ENCODE measurements at places on chromosomes 12 and 14.

GRCh38 chr14:95765051-95765450, 51.1 kb upstream of the TCL1A start:
- DNase-seq = no peak

DNA sequence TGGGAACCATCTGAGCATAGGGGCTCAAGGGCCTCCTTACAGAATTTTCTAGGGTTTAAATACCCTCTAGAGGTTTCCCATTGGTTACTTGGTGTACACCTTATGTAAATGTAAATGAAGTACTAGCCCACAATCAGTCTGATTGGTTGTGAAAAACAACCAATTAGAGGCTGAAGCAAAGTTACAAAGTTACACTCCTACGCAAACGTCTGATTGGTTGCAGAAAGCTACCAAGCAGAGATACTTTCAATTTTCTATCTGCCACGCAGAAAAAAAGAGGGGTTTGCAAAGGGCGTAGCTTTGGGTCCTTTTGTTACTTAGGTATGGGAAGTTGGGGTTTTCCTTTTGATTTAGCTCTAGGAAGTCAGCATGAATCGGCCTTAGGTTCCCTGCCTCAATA, 1.8 kb upstream of the TMEM19 start:
- DNase-seq = no peak

DNA sequence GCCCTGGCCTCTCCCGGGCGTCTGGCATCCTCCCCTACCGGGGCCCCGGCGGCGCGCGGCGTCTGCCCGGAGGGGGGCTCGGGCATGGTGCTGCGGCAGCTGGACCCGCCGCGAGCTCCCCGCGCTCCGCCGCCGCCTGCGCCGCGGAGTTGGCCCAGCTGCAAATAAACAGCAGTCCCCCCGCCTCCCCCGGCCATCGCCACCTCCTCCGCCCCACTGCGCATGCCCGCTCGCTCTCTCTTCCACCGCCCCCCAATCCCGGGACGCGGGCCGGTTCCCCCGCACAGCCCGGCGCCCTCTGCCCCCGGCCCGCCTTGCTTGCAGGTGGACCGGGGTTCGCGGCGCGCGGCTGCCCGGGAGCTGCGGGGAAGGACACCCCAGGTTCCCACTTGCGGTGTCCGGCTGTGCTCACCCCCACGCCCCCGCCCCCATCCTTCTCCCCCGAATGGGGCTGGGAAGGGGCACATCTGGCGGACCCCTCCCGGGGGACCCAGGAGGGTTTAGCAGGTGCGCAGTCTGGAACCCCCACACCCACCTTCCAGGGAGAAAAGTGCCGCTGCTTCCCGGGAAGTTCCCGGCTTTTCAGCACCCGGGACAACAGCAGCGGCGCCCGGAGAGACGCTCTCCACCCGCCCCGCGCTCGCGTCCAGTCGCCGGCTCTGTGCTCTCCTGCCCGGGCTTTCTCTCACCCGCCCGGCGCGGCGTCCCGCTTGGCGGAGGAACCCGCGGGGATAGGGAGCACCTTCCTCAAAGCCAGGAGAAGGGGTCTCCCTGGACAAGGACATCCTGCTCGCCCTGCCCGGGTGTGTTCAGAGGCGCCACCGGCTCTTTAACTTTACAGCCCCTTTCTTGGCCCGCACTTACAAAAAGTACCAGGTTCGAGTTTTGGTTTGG, at the start of gene TMTC1:
TSS of gene TMTC1 (minus strand) at position 170 of the 894 bp plus-strand sequence. CDS start 191 bp downstream, outside the sequence.
- no peak for DNase-seq

DNA sequence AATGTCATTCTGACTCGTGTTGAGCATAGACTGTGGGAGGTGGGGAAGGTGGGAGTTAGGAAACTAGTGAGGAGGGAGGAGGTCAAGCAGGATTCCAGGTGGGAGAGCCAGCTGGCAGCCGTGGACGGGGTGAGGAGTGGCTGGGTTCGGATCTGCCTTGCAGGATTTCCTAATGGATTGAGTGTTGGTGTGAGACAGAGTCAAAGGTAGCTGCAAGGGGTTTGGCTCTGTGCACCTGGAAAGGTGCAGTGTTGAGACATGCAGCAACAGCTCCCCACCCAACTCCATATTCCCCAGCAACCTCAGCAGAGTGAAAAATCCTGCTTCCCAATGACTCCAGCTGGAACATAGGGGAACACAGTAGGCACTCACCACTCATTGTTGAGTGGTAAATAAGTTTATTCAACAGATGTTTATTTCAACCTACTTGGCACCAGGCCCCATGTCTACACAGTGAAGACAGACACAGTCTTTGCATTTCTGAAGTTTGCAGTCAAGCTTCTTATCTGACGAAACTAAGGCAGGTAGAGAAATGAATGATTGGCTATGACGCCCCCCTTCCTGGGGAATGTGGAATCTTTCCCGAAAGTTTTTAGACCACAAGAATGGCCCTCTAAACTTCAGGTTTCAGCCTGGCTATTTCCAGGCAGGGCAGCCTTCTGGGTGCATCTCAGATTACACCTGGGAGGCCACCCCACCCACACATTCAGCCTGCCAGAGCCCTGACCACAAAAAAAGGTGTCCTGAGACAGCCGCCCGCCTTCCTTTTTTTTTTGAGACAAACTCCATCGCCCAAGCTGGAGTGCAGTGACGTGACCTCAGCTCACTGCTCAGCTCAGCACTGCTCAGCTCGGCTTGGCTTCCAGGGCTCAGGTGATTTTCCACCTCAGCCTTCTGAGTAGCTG, 37.9 kb upstream of the PLEKHG6 start:
- DNase-seq = no peak

DNA sequence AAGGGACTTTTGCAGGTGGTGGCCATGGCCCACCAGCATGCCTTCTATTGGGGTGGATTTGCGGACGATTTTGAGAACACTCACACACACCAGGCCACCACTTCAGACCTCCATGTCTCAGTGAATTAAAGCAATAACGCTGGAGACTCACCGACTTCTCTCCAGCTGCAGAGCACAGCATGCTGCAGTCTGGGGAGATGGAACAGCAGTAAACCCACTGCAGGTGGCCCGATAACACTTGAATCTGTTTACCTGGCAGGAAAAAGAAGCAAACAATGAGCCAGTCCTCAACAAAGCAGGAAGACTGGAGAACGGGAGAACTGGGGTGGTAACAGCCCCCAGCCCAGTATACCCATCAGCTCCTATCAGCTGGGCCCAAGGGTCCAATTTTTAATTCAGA, 21.6 kb downstream of the RFC5 start:
- DNase-seq = no peak

DNA sequence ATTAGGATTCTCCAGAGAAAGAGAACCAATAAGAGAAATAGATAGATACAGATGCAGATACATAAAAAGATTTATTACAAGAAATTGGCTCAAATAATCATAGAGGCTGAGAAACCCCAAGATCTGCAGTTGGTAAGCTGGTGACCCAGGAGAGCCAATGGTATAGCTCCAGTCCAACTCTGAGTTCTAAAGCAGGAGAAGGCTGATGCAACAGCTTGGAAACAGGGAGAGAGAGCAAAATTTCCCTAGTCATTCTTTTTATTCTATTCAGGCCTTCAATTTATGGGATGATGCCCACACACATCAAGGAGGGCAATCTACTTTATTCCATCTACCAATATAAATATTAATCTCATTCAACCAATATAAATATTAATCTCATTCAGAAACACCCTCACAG, 218.2 kb downstream of the PRKD1 start:
- no peak for DNase-seq

GRCh38 chr12:130916241-130916911, 37.3 kb upstream of the ADGRD1 start:
- no peak for DNase-seq

DNA sequence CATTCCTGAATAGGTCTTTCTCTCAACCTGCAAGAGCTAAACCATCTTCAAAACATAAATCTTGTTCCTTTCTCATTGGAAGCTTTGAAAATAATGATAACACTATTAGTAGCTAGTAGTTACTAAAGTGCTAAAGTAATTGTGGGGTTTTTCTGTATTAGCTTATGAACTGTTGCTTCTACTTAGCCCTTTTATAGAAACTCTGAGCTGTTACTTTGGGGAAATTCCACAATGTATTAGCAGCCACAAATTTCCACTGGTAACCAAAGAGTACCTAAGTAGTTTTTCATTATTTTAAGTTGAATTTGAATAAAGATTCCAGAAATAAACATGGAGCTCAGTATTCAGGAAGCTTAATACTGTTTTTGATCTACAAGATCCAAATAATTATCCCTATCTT, 6.4 kb upstream of the MAPK1IP1L start:
- DNase-seq = no peak

- DNase-seq = no peak
Observed at GRCh38 chr12:2673966-2674810, 120.6 kb upstream of the FKBP4 start.

- no peak for DNase-seq
Observed at GRCh38 chr14:92413379-92413778, 90.4 kb downstream of the SLC24A4 start.

DNA sequence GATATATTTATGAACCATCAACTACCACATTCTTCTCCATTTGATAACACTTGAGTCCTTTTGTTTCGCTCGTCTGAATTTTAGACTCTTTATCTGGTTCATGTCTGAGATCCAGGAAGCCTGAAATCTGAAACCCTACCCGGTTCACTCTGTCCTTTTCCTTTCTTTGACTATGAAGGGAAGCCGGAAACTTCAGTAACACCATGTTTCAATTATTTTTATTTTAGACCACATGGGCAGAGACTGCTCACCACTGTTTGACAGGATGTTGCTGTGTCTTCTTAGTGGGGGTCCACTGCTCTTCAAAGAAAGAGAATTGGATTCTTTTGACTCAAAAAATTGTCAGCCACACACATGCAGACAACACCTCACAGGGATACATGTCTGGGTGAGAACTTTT, 331.9 kb upstream of the FLRT2 start:
- DNase-seq = no peak

DNA sequence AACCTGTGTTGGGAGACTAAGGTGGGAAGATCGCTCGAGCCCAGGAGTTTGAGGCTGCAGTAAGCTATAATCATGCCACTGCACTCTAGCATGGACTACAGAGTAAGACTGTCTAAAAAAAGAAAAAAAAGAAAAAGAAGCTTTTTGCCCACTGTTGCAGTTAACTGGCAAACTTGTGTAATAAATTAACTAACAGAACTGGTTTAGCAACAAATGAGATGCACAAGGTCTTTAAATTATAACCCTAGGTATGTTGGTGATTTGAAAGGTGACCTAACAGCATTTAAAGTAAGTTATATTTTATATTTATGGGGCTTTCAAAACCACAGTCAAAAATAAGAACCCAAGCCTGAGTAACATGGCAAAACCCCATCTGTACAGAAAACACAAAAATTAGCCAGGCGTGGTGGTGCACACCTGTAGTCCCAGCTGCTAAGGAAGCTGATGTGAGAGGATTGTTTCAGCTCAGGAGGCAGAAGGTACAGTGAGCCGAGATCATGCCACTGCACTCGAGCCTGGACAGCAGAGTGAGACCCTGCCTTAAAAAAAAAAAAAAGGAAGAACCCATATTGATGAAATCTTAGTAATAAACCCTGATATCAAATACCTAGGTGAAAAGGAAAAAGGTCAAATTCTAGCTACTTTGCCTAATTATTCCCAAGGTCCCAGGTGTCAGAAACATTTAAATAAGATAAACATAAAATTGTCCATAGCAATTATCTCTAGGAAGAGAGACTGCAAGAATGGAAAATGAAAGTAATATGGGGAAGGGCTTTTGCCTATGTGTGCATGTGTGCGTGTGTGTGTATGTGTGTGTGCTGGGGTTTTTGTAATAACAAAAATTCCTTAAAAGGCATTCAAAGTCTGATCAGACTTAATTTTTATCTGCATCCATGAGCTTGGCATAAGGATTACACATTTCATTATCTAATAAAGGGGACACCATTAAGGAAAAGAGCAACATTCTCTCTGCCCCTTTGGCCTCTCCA, 15.4 kb downstream of the SYNE2 start:
- no peak for DNase-seq

- DNase-seq = no peak
Observed at GRCh38 chr14:99038431-99038820, 233.6 kb downstream of the BCL11B start.

- DNase-seq = no peak
Observed at GRCh38 chr14:61296719-61297502, 15.8 kb upstream of the TMEM30B start.

GRCh38 chr12:79247494-79247893, 382.9 kb downstream of the SYT1 start:
- DNase-seq = no peak

GRCh38 chr12:55392032-55392795, 8.1 kb upstream of the OR6C65 start:
- DNase-seq = no peak

- no peak for DNase-seq
Observed at GRCh38 chr14:100867631-100868315, 35.7 kb downstream of the RTL1 start.

- DNase-seq = no peak
Observed at GRCh38 chr14:21874167-21874566, 200.5 kb upstream of the OR4E1 start.

- DNase-seq = no peak
Observed at GRCh38 chr14:57982804-57983634, 117.1 kb upstream of the SLC35F4 start.

- no peak for DNase-seq
Observed at GRCh38 chr12:50620109-50620977, 115.6 kb downstream of the DIP2B start.

DNA sequence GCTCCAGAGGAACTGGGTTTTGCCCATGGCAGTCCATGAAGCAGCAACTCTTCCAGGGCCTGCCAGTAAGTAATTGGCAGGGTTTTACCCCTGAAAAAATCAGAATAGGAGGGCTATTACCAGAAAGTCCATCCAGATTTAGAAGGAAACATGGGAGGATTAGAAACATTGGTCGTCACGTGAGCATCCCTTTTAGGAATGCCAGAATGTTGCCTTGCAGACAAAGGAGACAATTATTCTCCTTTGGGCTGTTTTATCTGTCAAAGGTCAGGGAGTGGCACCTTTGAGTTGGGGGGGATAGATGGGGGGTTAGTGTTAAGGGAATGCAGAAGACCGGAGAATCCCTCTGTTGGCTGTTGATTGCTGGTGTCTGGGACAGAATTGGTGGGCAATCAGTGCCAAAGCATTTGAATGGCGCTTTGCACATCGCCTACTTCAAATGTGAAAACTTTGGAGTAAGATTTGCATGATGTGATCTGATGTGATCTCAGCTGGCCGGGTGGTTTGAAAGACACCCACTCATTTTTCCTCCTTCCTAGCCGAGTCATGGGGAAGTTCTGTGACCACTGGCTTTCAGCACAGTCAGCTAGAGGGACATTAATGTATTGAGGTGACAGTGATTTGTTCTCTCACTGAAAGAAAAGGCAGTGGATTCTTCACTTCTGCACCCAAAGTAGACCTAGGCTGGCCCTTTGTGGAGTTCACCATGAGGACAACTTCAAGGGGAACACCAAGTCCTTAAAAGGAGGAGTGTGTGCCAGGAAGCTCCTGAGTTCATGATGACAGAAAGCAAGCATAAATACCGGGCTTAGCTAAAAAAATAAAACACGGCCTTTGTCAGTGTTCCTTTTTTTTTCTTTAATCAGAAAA, 31.4 kb downstream of the FLVCR2 start:
- no peak for DNase-seq

GRCh38 chr12:125157177-125157576, 91.9 kb downstream of the AACS start:
- no peak for DNase-seq

GRCh38 chr14:94771906-94772490, 2.1 kb upstream of the GSC start:
- DNase-seq = no peak
